Suprapubic skin (tissue), 4 donors: ENCODE measurements at places on chromosomes 12 and 14. TPM values are rescaled to one million over a fixed set of nuclear protein-coding genes. Genes with fewer than 3 reads are reported as not detected.
A peak's percentile ranks its signal among the peaks of the same experiment; 100 is the strongest.

RAN gene
- 253 TPM for total RNA-seq

- peak; percentile 34 for DNase-seq
These were observed 5.3 kb downstream of the FGF6 start for GRCh38 chr12:4440187-4440941.

ST8SIA1 gene
- total RNA-seq = 8.4 TPM

NKX2-1 gene
- not detected for total RNA-seq

GRCh38 chr14:83828406-83828805 lies 1701.5 kb upstream of the FLRT2 start:
- DNase-seq = no peak

- DNase-seq = no peak
These were observed 324.8 kb downstream of the C12orf50 start for GRCh38 chr12:87704374-87704773.

GRCh38 chr12:124412646-124413015 lies 117.7 kb downstream of the RFLNA start:
- no peak for DNase-seq

NUAK1 gene
- 22.6 TPM for total RNA-seq

GYS2 gene
- 0.32 TPM for total RNA-seq

DNA sequence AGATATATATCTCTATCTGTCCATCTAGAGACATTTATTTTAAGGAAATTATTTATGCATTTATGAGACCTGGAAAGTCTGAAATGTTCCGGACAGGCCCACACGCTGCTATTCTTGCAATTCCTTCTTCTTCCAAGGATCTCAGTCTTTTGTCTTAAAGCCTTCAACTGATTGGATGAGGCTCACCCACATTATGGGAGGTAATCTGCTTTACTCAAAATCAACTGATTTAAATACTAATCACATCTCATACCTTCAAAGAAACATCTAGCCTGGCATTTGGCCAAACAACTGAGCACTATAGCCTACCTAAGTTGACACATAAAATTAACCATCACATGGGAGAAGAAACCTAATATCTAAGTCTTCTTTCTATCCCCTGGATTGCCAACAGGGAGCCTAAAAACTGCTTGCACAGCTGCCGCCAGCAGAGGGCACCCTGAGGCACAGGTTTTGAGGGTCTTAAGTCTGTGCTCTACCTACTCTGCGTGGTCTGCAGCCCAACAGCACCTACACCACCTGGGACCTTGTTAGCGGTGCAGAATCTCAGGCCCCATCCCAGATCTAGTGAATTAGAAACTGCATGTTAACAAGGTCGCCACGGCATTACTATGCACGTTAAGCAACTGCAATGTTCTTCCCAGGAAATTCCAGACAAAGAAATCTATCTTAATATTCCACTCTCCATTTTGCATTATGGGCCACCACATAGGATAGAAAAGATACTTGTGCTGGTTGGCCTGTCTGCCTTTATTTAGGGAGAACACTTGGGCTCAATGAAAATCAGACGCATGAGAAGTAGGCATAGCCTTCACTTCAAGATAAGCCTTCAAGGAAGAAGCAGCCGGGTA lies 249.7 kb downstream of the FOXG1 start:
- no peak for DNase-seq

GRCh38 chr12:98514982-98515286 lies 456 bp upstream of the TMPO start:
- DNase-seq = peak; percentile 85

- DNase-seq = no peak
These were observed 107.2 kb downstream of the ZFC3H1 start for GRCh38 chr12:71556448-71556847.
